ENCODE measurements at places on chromosomes 4 and X.

DNA sequence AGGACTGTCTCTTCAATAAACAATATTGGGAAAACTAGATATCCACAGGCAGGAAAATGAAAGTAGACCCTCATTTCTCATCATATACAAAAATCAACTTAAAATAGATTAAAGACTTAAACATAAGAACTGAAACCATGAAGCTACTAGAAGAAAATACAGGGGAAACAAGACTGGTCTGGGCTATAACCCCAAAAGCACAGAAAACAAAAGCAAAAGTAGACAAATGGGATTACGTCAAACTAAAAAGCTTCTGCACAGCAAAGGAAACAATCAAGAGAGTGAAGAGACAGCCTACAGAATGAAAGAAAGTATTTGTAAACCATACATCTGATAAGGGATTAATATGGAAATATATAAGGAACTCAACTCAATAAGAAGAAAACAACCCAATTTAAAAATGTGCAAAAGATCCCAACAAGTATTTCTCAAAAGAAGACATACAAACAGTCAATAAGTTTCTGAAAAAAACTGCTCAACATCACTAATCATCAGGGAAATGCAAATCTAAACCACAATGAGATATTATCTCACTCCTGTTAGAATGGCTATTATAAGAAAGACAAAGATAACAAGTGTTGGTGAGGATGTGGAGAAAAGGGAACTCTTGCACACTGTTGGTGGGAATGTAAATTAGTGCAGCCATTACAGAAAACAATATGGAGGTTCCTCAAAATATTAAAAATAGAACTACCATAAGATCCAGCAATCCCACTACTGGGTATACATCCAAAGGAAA lies 325.3 kb upstream of the RASGEF1B start:
- no peak for DNase-seq

DNA sequence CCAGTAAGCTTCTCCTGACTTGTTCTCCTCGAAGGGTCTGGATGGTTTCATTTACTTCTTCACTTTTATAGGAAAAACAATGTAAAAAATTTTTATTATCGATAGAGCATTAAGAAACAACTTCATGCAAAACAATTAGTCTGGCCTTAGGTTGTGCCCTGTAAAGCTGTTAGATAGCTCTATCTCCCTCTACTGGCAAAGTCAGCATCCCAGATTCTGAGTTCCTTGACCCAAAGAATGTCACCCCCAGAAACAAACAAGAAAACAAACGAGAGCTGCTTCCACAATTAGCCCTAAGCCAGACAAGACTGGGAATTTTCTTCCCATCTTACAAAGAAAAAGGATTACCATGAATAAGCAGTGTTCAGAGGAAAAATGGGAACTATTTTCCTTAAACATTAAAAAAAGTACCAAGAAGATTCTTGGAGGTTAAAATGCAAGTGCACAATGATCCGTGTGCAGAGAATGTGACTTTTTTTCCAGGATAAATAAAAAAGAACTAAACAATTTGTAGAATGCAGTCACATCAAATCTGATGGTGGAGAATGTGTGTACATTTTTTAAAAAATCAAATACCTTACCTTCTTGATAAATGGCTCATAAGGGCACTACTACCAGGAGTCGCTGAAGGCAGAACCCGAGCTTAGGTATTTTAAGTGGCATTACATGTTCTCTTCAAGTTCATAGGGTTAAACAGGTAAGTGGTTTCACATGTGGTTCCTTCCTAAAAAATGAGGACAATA lies 293.2 kb downstream of the FBXO8 start:
- DNase-seq: no peak

DNA sequence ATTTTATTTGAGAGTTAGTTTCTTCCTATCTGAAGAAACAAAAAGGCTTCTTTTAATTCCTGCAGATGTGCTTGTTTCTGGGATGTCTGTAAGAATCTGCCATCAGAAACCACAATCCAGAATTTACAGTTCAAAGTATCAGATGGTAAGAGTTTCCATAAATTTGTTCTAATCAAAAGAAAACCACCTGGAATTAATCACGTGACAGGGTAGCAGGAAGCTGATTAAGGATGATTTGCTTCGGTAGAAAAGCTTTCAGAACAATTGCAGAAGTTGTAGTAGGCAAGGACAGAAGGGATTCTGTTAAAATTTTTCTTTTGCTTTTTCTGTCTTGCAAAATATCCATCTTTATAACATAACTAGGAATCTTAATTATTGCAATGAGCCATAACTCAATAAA lies 1975.1 kb upstream of the AGA start:
- DNase-seq: no peak

DNA sequence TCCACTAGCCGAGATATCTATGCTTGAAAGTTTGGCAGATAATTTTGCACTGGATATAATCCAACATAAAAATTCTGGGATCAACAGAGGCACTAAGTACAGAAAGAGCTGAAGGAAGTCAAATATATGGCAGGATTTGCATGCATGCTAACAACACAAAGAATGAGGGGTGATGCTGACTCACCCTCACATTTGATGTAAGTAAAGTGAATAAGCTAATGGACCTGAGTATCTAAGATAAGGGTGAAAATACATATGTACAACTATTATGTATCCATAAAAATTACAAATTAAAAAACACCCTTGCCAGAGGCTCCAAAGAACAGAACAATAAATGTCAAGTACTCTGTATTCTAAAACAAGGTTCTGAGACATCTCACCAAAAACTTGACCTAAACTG lies 63.8 kb upstream of the PRDX4 start:
- no peak for DNase-seq

DNA sequence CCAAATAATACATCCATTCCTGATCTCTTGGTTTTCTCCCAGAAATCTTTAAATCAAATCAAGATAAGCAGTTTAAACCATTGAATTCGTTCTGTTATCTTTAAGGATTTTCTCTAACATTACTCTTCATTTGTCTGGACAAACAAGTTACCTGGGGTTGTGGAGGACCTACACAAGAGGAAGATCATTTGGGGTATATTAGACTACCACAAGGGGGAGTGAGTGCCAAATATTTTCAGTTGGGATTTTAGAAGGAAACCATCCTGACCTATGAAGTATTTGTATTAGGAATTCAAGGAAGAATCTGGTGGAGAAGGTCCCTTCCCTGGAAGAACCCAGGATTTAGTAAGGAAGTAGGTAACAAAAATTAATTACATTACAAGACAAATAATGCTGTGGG lies 12.0 kb upstream of the DCHS2 start:
- DNase-seq: no peak

DNA sequence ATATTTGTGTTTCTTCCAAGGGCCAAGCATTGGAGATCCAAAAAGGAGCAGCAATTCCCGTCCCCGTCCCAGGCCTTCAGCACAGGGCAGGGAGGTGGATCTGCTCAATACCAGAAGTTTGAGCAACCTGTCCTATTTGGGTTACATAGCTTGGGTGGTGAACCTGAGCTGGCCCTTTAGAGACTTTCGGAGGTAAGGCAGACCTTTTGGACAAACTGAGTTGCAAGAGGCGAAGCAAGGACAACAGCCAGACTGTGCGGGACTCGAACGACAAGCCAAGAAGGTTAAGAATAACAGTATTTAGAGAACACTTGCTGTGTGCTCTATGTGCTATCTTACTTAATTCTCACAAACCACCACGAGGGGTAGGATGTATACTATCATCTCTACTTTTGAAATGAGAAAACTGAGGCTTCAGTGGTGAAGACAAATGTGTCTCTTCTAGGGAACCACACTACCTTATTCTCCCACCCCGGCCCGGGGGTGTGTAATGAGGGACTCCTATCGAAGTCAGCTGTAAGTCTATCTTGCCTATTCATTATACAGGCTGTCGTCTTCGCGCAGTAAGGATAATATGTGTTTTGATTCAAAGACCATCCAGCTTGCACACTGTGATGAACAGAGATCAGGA lies 1.3 kb downstream of the NOP14 start:
- DNase-seq: no peak

DNA sequence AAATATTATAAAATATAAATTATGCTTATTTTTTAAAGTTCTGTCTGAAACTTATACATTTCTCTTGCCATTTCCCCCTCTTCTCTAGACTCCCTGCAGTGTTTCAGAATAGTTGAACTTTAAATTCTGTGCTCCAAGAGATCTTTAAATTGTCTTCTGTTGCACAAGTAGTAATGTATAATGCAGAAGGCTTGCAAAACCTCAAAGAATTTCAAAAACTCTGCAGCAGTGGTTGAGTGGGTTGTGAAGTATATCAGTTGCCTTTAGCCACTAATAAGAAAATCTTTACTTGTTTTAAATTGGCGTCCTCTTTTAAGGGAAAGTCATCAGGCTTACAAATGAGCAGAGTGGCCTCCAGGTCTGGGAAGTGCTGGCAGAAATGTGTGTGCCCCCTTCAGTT lies 1153.3 kb upstream of the PABPC4L start:
- DNase-seq: no peak

DNA sequence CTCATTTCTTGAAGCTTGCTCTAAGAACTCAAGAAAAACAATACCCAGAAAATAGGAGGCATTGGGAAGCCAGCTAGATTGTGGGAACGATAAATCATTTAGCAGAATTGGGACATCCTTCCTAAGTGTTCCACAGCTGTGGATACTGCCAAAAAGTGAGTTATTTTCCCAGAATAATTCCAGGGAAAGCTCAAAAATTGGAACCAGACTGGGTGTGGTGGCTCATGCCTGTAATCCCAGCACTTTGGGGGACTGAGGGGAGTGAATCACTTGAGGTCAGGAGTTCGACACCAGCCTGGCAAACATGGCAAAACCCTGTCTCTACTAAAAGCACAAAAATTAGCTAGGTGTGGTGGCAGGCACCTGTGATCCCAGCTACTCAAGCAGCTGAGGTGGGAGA lies 68.2 kb upstream of the GK2 start:
- DNase-seq: no peak

DNA sequence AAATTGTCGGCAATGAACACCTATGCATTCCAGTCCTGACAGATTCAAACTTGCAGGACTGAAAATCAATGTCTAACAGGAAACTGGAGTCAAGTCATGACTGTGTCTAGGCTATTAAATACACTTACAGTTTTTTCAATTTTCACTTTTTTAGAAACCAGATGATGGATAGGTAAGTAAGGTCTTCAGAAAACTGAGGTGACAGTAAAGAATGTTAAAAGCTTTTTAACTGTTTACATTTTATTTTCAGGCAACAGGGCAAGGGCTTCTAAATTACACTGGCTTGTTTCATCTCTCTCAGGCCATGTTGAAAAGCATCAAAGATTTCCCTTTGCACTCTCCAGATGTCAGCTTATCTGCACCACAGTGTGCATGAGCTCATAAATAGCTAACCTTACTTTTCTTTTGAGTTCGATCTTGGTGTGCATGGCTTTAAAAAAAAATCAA lies 65.2 kb downstream of the SEC24D start:
- DNase-seq: no peak

DNA sequence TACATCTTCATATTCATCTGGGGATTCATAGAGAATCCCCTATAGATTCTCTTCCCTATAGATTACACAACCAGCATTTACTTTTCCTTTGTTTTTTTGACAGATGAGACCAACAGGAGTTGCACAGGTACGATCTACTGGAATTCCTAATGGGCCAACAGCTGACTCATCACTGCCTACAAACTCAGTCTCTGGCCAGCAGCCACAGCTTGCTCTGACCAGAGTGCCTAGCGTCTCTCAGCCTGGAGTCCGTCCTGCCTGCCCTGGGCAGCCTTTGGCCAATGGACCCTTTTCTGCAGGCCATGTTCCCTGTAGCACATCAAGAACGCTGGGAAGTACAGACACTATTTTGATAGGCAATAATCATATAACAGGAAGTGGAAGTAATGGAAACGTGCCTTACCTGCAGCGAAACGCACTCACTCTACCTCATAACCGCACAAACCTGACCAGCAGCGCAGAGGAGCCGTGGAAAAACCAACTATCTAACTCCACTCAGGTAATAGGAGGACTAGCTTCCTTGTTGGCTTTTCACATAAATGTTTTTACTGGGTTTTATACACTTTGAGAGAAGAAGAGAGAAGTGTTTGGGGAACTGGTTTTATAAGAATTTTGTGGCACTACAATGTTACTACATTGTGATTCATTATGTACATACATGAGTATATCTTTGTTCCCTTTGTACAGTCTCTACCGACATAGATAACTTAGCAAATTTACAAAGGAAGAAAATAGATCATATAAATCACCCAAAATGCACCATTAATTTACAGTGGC lies 137.2 kb downstream of the DIPK2B start:
- DNase-seq: no peak

Data from activated CD8-positive, alpha-beta memory T cell treated with anti-CD3 and anti-CD28 coated beads for 48 hours (primary cell).